ENCODE measurements at places on chromosomes 7 and 10.
A peak's percentile ranks its signal among the peaks of the same experiment; 100 is the strongest.

DNA sequence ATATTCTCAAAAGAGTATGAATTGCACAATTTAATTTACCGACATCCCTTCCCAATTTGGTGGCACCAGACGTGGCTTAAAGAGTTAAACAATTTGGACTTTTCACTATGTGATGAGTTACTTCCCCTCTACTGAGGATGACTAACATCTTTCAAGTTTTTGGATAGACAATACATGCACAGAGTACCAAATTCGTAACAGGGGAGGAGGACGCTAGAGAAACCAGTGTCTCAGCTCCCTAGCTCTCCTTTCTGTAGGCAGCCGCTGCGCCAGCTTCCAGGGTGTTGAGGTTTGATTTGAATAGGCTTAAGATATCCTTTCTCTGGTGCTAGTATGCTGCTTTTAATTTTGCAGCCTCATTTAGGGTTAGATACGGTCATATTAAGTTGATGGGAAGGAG is 69.2 kb downstream of the GNA12 start:
- DNase-seq = no peak

DNA sequence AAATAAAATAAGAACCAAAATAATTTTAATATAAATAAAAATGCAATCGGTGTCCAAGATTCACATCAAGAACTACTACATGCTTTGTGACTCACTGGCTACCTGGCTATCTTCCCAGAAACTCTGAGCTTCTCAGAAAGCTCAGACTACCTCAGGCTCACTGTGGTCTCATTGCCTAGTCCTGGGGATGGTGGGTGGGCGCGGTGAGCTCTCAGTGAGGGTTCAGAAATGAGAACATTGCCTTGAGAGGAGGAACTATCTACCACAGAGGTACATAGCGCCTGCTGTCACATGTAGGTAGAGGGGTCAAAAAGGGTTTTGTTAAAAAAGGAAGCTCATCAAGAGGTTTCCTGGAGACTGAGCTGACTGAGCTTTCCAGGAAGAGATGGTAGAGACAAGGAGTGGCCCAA is 108.0 kb downstream of the WDFY4 start:
- no peak for DNase-seq

DNA sequence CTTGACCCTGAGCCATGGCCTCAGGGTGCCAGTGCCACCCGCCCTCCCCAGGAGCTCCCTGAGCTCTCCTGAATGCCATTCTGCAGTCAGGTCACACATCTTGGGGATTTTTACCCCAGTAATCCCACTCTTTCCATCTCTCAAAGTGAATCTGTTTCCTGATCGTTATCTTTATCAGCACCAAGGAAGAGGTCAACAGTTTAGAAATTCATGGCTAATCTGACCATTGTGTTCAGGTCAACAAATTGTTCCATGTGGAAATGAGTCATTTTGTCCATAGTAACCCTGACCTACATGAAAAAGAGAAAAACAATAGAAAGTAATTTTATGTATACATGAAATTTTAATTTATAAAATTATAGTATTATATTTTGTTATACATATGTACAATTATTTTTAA is 28.8 kb upstream of the ZNF488 start:
- no peak for DNase-seq

GRCh38 chr10:102133373-102134195 is 744 bp downstream of the PPRC1 start:
- peak; percentile 41 for DNase-seq

GRCh38 chr10:78435484-78436221 is 402.0 kb downstream of the RPS24 start:
- DNase-seq = no peak

GRCh38 chr10:110508159-110508788 is 10.6 kb downstream of the DUSP5 start:
- no peak for DNase-seq

DNA sequence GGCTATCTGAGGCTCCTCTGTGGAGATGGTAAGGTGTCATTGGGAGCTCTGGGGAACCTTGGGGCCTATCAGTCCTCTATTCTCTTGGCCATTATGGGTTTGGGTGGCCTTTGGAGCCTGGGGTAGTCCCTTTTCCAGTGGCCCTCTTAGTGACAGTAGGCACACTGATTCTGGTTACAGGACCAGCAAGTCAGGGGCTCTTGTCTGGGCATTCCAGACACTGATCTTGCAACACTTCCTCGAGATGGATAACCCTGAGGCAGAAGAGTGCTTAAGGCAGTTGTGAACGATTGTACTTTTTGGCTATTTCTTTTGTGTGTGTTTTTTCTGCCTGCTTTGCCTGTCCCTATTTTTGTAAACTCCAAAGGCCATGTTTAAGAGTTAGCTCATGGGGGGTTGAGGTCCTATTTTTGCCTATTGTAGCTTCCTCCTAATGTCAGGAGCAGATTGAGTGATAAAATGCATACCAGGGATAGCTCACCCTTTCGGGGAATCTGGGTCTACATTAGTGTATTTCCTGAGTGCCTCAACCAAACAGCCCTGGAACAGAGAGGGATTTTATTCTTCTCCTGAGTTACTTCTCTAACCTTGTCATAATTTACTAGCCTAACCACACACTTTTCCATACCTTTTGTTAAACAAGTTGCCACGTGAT is 61.2 kb downstream of the PRKAR2B start:
- no peak for DNase-seq

DNA sequence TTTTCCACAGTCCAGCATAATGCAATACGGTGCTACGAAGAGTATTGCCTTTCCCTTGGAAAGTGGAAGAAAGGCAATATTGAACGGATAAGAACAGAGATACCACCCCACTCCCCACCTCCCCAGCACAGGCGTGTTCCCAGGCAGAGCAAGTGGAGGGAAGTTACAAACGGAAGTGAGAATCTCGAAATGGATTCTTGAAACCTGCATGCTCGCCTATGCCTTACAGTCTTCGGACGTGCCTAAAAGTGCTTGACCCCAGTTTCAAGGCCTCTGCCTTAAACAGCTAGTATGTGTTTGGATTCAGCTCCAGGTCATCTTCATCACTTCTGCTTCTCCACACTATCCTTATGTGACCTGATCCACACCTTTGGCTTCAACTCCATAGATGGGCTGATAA is 35.0 kb upstream of the USP6NL start:
- DNase-seq = no peak

- DNase-seq = no peak
Observed at GRCh38 chr7:138477081-138477578, 17.1 kb downstream of the TRIM24 start.

- DNase-seq = no peak
Observed at GRCh38 chr7:107179326-107180164, 10.7 kb downstream of the HBP1 start.

- no peak for DNase-seq
Observed at GRCh38 chr10:12510984-12511383, 161.6 kb downstream of the CAMK1D start.

- no peak for DNase-seq
Observed at GRCh38 chr7:36600314-36600682, 124.0 kb downstream of the AOAH start.

DNA sequence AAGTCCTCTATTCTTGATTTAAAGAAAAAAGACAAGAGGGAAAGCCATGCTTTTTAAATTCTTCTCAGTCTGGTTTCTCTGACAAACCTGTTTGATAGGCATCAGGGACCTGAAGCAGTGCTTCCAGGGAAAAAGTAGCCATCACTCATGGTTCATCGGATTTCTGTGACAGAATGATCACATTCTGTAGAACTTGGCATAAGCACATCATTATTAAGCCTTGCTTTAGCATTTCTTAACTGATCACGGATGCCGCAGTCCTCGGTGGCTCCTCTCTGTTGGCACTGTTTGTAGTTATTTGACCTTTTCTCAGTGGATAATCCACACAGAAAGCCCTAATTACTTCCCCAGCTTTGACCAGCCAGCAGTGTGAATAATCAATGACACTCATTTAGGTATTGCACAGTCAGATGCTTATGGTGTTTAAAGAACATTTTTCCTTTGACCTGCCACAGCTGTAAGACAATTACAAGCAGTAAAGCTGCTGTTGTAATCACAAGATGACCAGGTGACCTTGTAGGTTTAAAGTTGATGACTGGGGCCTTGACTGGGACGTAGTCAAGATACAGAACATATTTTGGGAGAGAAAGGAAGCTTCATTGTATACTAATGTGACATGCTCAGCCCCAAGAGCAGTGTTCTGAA is 64.4 kb upstream of the SKAP2 start:
- DNase-seq = no peak

DNA sequence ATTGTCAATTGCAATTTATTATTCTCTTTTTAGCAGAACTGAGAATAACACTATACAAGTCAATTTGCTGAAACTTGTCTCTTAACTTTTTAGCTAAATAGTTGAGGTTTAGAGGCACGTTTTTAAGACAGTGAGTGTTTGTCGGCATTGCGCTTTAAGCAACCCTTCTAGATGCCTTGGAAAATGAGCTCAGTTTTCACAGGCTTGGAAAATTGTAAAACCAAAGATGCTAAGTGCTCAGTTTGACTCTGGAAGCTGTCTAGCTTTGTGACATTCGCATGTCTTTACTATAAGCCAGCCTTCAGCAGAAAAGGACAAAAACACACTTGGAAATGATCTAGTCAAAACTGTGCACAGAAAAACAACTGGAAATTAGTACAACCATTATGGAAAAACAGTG is 500.4 kb downstream of the NEBL start:
- DNase-seq = no peak

DNA sequence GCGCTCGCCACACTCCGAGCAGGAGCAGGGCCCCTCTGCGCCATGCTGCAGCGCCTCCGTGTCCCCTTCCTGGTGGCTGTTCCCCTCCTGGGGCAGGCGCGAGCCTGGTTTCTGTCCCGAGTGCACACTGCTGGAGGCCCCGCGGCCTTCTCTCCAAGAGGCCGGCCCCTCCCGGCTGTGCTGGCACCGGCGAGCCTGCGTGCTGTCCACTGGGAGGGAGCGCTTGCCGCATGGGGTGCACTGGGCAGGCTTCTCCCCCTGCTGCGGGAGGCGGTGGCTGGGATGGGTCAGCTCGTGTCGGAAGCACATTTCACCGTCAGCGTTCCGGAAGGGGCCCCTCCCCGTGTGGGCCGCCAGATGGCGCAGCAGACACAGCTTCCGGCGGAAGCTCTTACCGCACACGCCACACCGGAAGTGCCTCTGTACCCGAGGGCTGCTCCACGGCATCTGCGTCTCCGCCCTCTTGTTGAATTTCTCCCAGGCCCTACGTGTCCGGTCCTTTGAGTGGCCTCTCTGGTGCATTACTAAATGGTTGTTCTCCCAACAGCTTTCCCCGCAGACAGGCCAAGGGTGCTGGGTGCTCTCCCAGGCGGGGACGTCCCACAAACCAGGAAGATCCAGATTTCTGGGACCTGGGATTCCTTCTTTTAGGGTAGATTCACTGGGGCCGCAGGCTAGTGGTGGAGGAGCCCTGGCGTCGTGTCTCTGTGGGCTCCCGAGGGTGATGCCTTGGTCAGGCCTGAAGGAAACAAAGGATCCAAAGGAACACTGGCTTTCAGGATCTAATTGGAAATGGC is 18.7 kb downstream of the ZNF786 start:
- no peak for DNase-seq

- DNase-seq = no peak
Observed at GRCh38 chr10:131173484-131174210, 137.9 kb downstream of the TCERG1L start.

- DNase-seq = no peak
Observed at GRCh38 chr10:35613597-35614226, 8.6 kb downstream of the GJD4 start.

DNA sequence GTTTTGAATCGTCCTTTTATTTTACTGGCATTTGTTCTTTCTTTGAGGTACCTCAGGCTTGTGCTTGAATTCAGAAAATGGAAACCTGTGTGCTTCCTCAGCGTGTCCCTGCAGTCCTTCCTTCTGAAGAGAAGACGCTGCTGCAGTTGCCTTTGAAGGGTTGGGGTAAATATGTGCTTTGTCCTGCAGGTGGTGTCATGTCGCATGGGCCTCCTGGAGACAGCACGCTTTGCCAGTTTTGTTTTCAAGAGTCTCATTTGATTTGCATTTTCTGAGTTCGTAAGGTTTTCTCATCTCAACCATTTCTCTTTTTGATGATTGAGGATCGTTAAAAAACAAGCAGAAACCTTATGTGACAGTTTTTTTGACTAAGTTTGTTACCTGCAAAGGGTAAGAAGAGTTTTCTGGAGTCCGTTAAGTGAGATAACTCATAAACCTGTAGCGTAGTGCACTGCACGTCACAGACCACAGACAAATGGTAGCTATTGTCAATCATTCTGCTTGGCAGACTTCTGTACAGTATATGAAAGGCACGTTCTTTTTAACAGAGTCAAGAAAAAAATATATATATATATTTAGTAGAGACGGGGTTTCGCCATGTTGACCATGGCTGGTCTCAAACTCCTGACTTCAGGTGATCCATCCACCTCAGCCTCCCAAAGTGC is 57.0 kb downstream of the CDC123 start:
- peak; percentile 2 for DNase-seq

- no peak for DNase-seq
Observed at GRCh38 chr10:127735723-127736221, 1.2 kb upstream of the FOXI2 start.

- DNase-seq = no peak
Observed at GRCh38 chr7:51123322-51124019, 193.1 kb downstream of the COBL start.

DNA sequence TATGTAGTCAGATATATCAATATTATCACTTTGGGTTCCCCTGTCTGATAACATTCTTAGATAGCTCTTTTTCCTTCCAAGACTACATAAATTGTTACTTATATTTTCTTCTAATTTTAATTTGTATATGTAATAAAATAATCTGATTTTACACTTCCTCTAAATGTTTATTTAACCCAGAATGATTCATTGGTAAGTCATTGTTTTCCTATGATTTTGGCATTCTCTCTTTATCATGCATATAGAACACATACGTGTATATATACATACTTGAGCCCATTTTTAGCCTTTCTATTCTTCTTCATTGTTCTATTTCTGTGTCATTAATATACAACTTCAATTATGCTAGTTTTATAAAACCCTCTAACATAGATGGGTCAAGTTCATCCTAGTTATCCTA is 16.6 kb downstream of the SFTPD start:
- no peak for DNase-seq

GRCh38 chr10:51804866-51805265 is 105.5 kb upstream of the CSTF2T start:
- DNase-seq = no peak

DNA sequence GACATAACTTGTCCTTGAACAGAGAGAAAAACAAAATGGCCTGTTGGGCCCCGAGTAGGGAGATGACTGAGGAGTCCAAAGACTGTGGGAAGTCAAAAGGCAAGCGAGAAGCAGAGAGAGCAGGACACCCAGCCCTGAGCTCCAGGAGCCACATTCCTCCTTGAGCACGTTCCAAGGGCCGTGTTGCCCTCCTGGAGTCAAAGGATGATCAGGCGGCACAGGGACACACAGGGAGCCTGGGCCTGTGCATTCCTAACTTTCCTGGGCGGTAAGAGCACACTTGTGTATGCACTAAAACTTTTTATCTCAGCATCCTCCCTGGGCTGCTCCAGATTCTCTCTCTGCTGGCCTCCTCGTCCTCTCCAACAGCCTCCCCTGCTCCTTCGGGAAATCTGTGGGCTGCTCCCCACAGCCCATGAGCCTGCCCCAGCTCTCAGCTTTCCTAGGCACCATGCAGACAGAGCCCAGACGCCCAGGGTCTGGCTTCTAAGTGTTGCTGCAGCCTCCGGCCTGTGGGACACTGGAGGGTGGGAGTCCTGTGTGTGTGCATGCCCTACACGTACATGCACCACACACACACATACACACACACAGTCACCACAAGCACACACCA is 281.8 kb downstream of the POU6F2 start:
- DNase-seq = no peak
